ENCODE measurements at places on chromosomes 11 and 22. TPM values are rescaled to one million over a fixed set of nuclear protein-coding genes. Genes with fewer than 3 reads are reported as not detected.
A peak's percentile ranks its signal among the peaks of the same experiment; 100 is the strongest.

GRCh38 chr11:116913000-116913399 is 75.6 kb upstream of the APOA1 start:
- peak; percentile 33 for DNase-seq

GRCh38 chr22:20419664-20419951 is 18.0 kb downstream of the SCARF2 start:
- no peak for DNase-seq

DNA sequence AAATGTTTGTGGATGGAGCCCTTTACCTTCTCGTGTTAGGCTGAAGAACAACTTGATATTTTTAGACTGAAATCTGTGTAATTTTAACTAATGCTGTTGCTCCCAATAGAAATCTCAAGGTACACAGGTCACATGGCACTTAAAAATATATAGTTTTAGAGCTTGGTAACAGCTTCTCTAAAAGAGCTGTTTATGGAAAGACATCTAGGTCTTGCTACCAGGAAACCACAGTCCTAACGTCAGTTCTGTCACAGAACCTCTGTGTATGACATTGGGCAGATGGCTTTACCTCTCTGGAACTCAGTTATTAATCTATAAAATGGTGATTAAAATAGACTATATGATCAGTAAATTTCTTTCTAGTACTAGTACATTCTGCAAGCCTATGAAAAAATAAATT is 35.4 kb downstream of the PAK1 start:
- DNase-seq = no peak

GRCh38 chr11:70587075-70587389 is 188.7 kb downstream of the CTTN start:
- no peak for DNase-seq

The OR52I1 gene
- total RNA-seq = not detected

GRCh38 chr22:21754523-21754922 is 18.9 kb upstream of the YPEL1 start:
- DNase-seq = no peak

DNA sequence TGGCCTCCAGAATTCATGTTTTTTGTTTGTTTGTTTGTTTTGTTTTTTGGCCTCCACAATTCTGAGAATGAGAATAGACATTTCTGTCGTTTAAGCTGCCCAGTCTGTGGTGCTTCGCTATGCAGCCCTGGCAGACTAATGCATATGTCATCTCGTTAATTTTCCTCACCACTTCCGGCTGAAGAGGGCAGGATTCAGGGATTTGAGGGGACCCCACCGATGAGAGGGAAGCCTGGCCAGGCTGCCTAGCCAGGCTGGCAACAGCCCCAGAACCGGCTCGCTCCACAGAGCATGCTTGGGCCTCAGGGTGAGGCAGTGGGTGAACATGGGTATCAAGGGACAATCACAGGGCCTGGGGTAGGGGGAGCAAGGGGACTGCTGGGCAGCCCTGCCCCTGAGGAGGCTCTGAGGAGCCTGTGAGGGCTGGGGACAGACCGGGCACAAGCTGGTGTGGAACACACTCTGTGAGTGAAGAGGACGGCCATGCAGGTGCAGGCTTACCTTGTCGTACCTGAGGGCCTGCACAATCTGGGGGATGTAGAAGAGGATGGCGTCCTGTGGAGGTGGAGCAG is 47.8 kb upstream of the SERPIND1 start:
- DNase-seq = peak; percentile 57

The USH1C gene
- total RNA-seq = not detected

The KDM4E gene
- not detected for total RNA-seq

The APOA5 gene
- 0.23 TPM for total RNA-seq

The RIBC2 gene
- 1.1 TPM for total RNA-seq

DNA sequence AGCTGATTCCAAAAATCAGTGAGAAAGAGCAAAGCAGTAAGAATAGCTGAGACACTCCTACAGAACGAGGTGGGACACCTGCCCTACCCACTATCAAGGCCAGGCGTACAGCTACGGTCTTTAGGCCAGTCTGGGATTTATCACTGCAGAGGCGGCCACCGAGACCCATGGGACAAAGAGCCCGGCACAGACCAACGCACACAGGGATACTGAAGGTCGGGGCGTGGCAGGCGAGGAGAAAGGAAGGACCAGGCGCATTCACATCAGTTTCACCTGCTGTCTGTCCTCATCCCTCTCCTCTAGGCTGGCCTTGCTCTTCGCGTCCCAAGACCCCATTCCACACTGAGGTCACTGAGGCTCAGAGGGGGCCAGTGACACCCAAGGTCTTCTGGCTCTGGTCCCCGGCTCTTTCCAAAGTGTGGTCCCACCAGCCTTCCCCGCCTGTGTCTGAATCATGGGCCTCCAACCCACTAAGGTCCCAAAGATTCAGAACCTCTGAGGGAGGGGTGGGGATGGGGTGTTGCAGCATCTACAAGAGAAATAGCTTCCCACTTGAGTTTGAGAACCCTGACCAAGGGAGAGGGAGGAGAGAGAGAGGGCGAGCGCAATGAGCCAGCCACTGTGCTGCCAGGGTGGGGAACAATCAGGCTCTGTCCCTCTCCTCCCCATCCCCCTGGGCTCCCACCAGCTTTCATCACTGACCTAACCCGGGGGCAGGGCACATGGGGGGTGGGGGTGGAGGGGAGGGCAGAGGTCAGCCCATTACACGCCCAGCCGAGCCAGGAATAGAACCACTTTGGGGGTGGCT is 7.2 kb upstream of the PICK1 start:
- DNase-seq = no peak

- no peak for DNase-seq
These were observed 70.1 kb downstream of the SFI1 start for GRCh38 chr22:31566484-31566883.

The KCNJ11 gene
- 0.33 TPM for total RNA-seq

The ZNRF3 gene
- 7.1 TPM for total RNA-seq

The LMO2 gene
- 1.5 TPM for total RNA-seq

The PANX2 gene
- 1.4 TPM for total RNA-seq

DNA sequence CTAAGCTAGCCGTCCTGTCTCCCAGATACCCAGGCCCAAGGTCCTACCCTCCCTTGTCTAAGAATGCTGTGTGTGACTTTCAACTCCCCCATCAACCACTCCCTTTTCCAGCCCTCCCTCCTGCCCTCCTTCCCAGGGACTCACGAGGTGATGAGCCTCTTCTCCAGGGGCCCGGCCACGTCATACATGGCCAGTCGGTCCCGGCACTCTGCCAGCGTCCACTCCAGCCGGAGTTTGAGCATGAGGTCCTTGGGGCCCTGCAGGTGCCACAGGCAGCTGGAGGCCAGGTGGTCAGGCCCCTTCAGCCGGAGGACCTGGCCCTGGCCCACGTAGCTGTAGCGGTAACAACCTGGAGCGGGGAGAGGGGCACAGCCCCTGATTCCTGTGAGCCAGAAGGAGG is 20.1 kb downstream of the TMPRSS6 start:
- DNase-seq = peak; percentile 17

- no peak for DNase-seq
These were observed 29.6 kb downstream of the SBF1 start for GRCh38 chr22:50445071-50445879.

DNA sequence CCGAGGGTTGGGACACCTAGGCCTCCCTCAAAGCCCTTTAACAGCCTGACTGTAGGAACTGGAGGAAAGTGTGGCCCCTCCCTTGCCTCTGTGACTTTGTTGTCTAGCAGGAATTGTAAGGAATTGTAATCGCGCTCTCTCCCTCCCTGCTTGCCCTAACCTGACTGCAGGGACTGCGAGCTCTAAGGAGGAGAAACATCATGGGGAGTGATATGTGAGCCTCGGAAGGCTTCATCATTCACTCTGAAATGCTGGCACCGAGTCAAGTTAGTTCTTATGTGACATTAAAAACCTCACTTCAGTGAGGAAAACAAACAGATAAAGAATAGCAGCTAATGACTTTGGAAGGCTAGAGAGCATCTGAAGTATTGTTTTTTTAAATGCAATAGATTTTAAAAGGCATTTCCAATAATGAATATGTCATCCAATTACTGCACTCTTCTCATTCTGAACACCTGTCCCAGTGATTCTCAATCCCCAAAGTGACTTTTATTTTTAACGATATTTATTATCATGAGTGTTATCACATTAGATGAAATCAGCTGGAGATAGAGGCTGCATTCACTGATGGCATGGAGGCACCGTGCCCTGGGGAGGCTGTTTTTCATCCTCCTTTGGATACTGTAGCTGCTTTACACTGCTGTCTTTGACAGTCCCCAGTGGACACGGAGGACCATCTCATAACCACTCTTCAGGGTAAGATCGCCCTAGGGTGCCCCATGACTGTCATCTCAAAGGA is 58.5 kb upstream of the NTM start:
- DNase-seq = no peak

- DNase-seq = no peak
These were observed 204.5 kb downstream of the RAB38 start for GRCh38 chr11:87970762-87971161.
